ENCODE measurements at places on chromosomes 7 and 10. TPM values are rescaled to one million over a fixed set of nuclear protein-coding genes. Genes with fewer than 3 reads are reported as not detected.

Gene MAGI2
- polyA plus RNA-seq: 14.6 TPM

Gene SPDYE18
- not detected for polyA plus RNA-seq

Gene PRSS2
- not detected for polyA plus RNA-seq

Gene COL13A1
- 0.46 TPM for polyA plus RNA-seq

Gene ZNF138
- polyA plus RNA-seq: 4.0 TPM
